ENCODE measurements at places on chromosomes 5 and 9.
A peak's percentile ranks its signal among the peaks of the same experiment; 100 is the strongest.

DNA sequence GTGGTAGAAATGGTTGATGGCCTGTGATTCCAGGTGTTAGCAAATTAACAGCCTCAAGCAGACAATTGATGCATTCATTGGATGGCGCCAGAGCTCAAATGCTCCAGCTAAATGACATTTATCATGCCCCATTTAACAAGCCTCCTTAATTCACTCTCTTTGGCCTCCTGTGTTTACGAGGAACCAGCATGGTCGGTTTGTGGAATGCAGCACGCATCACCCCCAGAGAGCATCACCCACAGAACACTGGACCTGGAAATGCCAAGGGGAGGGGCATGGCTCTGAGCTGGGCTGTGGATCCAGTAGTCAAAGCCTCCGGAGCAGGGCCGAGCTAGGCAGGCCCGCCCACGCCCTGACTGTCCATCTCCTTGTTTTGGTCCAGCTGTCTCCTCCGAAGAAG lies 434.0 kb downstream of the GADD45G start:
- no peaks in the 10 kb centered on the region for H3K36me3 ChIP-seq
- H3K27ac ChIP-seq: no peak overlapping the region
- no peak for DNase-seq
- H3K4me3 ChIP-seq: no peak overlapping the region
- H3K4me1 ChIP-seq: no peaks in the 10 kb centered on the region

DNA sequence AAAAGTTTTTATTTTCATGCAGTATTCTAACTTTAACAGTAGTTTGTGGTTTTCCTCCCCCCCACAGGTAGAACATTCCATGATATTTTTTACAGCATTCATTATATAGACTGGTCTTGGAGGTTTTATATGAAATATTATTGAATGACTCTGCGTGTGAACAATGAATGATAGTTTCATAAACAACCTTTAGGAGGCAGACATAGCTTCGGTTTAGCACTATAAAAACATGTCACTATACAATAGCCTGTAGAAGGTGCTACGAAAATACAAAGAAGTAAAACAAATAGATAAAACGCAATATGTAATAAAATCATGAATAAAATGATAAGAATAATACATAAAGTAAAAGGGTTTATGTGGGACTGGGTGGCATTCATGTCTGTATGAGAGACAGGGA lies 8.5 kb downstream of the KLF4 start:
- H3K4me3 ChIP-seq: no peak overlapping the region
- H3K36me3 ChIP-seq: peaks cover 17% of the 10 kb centered on the region
- no peak overlapping the region for H3K27ac ChIP-seq

GRCh38 chr9:130020618-130021017 lies 22.4 kb downstream of the FNBP1 start:
- H3K4me1 ChIP-seq: no peaks in the 10 kb centered on the region
- DNase-seq: no peak
- H3K27ac ChIP-seq: no peak overlapping the region
- H3K36me3 ChIP-seq: no peaks in the 10 kb centered on the region
- no peak overlapping the region for H3K4me3 ChIP-seq

GRCh38 chr5:98268162-98268860 lies 505.2 kb upstream of the RGMB start:
- H3K4me3 ChIP-seq: no peak overlapping the region
- H3K4me1 ChIP-seq: no peaks in the 10 kb centered on the region
- peak; percentile 12 for DNase-seq
- H3K27me3 ChIP-seq: no peaks in the 10 kb centered on the region
- no peaks in the 10 kb centered on the region for H3K36me3 ChIP-seq

DNA sequence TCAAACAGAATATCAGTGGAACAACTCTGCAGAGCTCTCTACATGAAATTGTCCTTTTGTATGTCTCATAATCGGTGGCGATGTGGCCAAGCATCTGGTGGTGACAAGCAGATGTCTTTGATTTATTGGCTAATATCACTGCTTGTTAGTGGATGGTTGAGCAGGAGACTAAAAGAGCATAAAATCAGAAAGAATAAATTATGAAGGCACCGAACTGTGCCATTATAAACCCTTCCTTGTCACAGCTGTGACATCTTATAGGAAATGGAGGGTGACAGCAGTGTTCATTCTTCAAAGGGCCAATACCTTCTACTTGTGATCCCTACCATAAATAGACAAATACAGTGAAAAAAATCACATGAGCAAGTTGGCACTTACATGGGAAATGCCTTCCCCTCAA lies 1404.3 kb downstream of the MAT2B start:
- no peak for DNase-seq
- H3K27me3 ChIP-seq: no peaks in the 10 kb centered on the region
- H3K27ac ChIP-seq: no peak overlapping the region
- no peaks in the 10 kb centered on the region for H3K4me1 ChIP-seq
- H3K4me3 ChIP-seq: no peak overlapping the region
- H3K36me3 ChIP-seq: no peaks in the 10 kb centered on the region

DNA sequence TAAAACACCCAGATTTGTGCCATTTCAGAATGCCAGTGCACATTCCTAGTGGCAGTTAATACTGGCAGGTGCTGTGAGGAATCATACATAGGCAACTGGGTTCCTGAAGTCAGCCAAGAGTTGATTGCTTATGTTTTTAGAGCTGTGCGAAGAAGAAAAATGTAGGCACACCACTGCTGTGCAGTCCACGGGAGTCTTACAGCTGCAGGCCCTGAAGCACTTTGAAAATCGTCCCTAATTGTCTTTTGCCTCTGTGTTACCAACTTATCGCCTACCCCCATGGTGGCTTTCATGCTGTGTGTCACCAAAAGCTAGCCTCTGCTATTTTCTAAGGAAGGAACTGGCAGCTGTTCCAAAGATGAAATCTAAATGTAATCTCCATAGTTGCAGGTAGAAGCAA lies 263.9 kb downstream of the ARRDC3 start:
- H3K27me3 ChIP-seq: no peaks in the 10 kb centered on the region
- peaks cover 38% of the 10 kb centered on the region for H3K4me1 ChIP-seq
- DNase-seq: no peak
- no peaks in the 10 kb centered on the region for H3K36me3 ChIP-seq

DNA sequence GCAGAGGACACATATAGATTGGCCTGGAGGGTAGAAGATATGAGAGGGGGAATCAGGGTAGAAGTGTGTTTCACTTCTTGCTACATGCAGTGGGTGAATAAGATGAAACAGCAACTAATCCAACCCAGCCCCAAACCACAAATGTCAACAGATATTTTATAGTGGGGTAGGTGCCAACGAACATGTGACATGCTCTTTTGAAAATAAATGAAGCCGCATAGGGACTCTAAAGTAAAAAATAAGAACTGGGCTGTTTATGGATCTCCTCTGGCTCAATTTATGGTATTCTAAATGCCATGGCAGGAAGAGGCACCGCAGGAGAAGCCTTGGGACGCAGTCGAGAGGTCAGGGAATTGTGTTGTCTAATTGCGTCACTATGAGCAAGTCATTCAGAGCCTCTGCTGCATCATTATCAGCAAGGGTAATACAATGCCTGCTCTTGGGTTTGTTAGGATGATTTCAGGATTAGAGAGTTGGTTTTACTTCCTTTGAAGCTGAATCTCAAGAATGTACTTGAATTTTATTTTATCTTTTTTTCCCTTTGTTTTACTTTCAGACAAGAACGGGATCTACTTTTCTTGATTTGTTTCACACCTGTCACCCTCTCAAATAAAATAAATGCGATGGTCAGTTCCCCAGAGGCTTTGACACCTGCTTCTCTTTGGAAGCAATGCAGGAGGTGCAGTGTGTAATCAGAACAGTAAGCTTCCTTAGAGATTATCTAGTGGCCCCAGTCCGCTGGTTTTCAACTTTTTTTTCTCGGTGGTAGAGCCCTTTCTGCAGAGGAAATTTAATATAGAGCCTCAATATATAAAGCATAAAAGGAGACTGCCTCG lies 375.6 kb upstream of the CLINT1 start:
- no peaks in the 10 kb centered on the region for H3K27me3 ChIP-seq
- no peak overlapping the region for H3K27ac ChIP-seq
- no peaks in the 10 kb centered on the region for H3K36me3 ChIP-seq

DNA sequence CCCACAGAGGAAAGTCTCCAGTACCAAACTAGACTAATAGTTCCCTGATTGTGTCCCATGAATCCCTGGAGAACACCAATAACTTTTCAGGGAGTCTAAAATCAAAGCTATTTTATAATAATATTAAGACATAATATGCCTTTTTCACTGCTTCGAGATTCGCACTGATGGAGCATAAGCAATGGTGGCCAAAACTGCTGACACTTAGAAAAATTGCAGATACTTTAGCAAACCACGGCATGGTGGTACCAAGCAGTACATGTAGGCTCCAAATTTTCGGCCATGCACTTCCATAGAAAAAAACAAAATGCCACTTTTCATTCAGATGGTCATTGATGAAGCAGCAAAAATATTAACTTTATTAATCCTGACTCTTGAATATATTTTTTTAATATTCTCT lies 100.3 kb upstream of the PCSK1 start:
- no peaks in the 10 kb centered on the region for H3K4me1 ChIP-seq
- no peaks in the 10 kb centered on the region for H3K36me3 ChIP-seq
- no peaks in the 10 kb centered on the region for H3K27me3 ChIP-seq
- no peak for DNase-seq

- no peak overlapping the region for H3K27ac ChIP-seq
- peaks cover 48% of the 10 kb centered on the region for H3K27me3 ChIP-seq
- peaks cover 19% of the 10 kb centered on the region for H3K4me1 ChIP-seq
- peak overlapping the region; percentile 56 for H3K4me3 ChIP-seq
- peak; percentile 35 for DNase-seq
These were observed 1.0 kb upstream of the TRIM7 start for GRCh38 chr5:181205761-181206649.

All from left lung (tissue), 14 donors.